ENCODE measurements at places on chromosomes 16 and 17. TPM values are rescaled to one million over a fixed set of nuclear protein-coding genes. Genes with fewer than 3 reads are reported as not detected.

GRCh38 chr17:48733632-48734328 lies 5.2 kb upstream of the HOXB13 start:
- peaks cover 3% of the 10 kb centered on the region for H3K36me3 ChIP-seq
- peak overlapping the region; percentile 52 for H3K4me3 ChIP-seq

DNA sequence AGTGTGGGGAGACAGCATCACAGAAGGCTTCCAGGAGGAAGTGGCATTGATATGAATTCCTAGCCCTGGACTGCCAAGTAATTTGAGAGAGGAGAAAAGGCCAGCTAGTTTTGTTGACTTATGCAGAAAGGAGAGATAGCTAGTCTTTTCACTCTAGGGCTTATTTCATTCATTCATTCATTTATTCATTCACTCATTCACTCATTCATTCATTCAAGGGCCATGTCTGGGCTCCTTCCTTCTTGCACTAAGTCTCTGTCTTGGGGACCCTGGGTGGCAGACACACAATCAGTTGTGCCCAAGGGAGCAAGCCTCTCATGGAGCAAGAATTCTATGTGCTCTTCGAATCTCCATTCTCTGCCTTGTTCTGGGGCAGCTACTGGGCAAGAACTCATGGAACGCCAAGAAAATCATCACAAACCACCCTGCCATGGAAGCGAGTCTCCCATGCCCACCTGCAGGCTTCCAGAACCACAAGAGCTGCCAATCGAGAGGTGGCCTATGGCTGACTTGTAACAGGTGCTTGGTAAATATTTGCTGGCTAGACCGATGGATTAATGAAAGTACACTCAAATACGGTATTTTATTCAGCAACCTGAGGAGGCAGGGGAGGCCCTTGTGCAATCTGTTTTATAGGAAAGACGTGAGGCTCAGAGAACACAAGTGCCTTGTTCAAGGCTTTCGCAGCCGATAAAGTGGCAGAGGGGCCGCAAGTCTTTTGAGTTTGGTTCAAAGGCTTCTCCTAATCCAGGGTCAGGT lies 223.6 kb downstream of the XYLT1 start:
- H3K36me3 ChIP-seq = no peaks in the 10 kb centered on the region
- no peaks in the 10 kb centered on the region for H3K27me3 ChIP-seq
- DNase-seq = no peak
- no peak overlapping the region for H3K4me3 ChIP-seq
- no peaks in the 10 kb centered on the region for H3K4me1 ChIP-seq

- H3K4me3 ChIP-seq = no peak overlapping the region
- no peak for DNase-seq
- H3K4me1 ChIP-seq = no peaks in the 10 kb centered on the region
- no peaks in the 10 kb centered on the region for H3K36me3 ChIP-seq
Observed at GRCh38 chr16:86142801-86143236, 243.9 kb downstream of the IRF8 start.

DNA sequence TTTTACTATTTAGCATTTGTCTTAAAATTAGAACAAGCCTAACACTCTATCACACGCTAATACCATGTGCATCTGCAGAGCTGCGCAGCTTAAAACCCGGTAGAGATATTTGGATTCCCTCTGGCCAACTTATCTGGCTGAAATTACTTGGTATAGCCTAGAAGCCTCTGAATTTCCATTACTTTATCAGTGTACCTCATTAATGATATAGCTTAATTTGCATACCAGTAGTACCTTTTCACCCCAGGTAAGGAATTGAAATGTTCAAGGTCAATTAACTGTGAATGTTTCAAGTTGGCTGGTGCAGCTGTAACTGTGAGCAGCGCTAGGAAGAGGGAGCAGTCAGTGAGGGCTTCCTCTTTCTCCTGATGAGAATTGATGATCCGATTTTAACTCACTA lies 74.2 kb downstream of the CNTNAP4 start:
- no peaks in the 10 kb centered on the region for H3K36me3 ChIP-seq
- no peaks in the 10 kb centered on the region for H3K27me3 ChIP-seq
- no peak for DNase-seq
- H3K27ac ChIP-seq = no peak overlapping the region
- H3K4me1 ChIP-seq = no peaks in the 10 kb centered on the region
- no peak overlapping the region for H3K4me3 ChIP-seq

- no peaks in the 10 kb centered on the region for H3K27me3 ChIP-seq
- H3K36me3 ChIP-seq = no peaks in the 10 kb centered on the region
- no peaks in the 10 kb centered on the region for H3K4me1 ChIP-seq
- no peak overlapping the region for H3K27ac ChIP-seq
- H3K4me3 ChIP-seq = no peak overlapping the region
Observed at GRCh38 chr16:50673496-50674275, 7.4 kb downstream of the SNX20 start.

DNA sequence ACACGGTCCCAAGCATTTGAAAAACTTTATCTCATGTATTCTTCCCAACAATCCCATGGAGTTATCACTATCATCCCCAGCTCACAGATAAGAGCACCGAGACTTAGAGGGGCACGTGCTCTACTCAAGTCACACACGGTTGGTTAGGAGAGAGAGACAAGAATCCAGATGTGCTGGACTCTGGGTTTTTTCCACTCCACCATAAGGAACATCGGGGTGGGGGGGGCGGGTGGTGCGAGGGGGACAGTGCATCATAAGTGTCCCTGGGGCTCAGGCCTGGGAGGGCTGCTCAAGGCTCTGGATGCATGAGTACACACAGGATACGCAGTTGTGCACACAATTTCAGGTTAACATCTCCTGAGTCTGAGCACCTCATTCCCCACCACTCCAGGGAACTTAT lies 7.4 kb downstream of the CDC42EP4 start:
- H3K27ac ChIP-seq = peak overlapping the region; percentile 99
- peaks cover 73% of the 10 kb centered on the region for H3K4me1 ChIP-seq
- DNase-seq = no peak
- H3K27me3 ChIP-seq = no peaks in the 10 kb centered on the region

DNA sequence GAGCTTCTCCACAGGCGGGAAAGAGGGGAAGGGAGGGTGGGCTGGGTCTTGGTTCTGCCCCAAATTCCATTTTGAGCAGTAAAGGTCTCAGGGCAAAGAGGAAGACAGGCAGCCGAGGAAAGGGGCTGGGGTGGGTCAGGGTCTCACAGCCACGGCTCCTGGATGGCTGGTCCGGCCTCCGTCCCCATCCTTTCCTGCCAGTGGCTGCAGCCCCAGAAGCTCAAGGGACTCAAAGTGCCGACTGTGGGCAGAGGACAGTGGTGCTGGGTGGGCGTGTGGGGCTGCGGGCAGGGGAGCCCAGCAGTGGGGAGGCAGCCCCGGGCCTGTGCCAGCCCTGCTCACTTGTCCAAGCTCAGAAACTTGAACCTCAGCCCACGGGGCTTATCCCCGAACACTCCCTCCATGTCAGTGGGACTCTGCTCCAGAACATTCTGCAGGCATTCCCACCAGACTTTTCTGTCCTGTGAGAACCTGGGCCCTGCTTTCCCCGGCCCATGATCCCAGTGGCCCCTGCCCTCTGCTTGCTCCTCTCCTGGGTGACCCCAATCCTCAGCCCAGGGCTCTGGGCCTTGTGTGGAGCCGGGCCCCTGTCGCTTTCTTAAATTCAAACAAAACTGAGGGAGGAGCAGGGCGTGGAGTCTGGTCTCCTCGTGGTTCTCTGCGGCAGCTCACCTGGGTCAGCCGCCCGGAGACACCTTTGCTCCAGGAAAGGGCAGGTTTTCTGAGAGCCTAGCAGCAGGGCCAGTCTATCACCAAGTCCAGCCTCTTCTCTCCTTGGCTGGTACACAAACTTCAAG lies 117.8 kb upstream of the METRNL start:
- no peaks in the 10 kb centered on the region for H3K27me3 ChIP-seq
- no peak overlapping the region for H3K27ac ChIP-seq
- H3K4me1 ChIP-seq = peaks cover 7% of the 10 kb centered on the region
- DNase-seq = no peak

DNA sequence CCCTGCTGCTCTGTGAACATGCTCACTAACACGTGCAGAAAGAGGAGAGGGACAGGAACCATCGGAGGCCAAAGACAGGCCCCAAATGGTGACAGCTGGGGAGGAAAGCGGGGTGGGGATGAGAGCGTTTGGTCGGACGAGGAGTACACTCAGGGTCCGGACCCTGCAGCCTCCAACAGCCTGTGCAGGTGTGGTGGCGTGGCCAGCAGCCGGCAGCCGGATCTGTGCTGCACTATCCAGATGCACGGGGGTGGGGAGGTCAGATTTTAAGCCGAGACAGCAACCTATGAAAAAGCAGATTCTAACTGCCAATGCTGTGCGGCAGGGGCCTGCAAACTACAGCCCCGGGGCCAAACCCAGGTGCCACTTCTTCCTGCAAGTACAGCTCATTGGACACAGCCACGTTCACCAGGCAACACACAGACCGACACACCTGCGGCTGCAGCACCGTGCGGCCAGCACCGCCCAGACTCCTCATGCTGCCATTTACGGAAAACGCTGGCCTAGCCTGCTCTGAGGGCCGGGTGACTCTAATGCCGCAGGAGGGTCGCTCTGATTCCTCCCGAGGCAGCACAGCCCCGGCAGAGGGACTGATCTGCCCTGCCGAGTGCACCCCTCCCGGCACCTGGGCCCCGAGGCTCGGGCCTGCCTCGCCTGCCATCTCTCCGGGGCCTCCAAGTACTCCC lies 21.2 kb downstream of the SLC16A3 start:
- peaks cover 22% of the 10 kb centered on the region for H3K4me1 ChIP-seq
- H3K27me3 ChIP-seq = no peaks in the 10 kb centered on the region
- H3K36me3 ChIP-seq = peaks cover 48% of the 10 kb centered on the region
- no peak overlapping the region for H3K27ac ChIP-seq

- no peak for DNase-seq
- no peak overlapping the region for H3K4me3 ChIP-seq
- no peak overlapping the region for H3K27ac ChIP-seq
- H3K36me3 ChIP-seq = no peaks in the 10 kb centered on the region
Observed at GRCh38 chr16:12559714-12560113, 244.0 kb downstream of the CPPED1 start.

DNA sequence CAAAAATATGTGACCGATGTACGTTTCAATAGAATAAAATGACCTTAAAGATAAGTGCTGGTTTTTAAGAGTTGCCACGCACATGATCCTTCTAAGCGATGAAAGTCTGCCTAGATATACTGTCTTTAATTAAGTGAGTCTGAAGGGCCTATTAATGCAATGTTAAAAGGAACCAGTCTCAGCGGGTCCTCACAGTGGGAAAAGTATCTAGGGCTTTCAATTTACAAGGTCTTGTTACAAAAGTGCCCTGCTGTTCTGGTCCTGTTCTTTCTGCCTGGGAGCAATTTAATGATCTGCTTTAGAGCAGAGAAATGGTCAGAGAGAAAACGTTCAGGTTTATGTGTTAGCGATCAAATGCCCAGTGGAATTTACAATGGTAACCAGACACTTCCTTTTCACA lies 864.0 kb downstream of the KCNJ2 start:
- H3K36me3 ChIP-seq = no peaks in the 10 kb centered on the region
- no peak overlapping the region for H3K27ac ChIP-seq
- no peak for DNase-seq
- no peaks in the 10 kb centered on the region for H3K4me1 ChIP-seq
- no peaks in the 10 kb centered on the region for H3K27me3 ChIP-seq

- peaks cover 10% of the 10 kb centered on the region for H3K4me1 ChIP-seq
- H3K27ac ChIP-seq = peak within 1 kb of the TSS; percentile 68
- peaks cover 2% of the 10 kb centered on the region for H3K36me3 ChIP-seq
- no peak for DNase-seq
- H3K4me3 ChIP-seq = peak within 1 kb of the TSS; percentile 48
Observed at GRCh38 chr16:3065069-3065741, at the start of gene IL32. IL32 (plus strand) TSS chr16:3065640; CDS start chr16:3065812, 172 bp downstream.

Gene RHBDF1
- 57.6 TPM for total RNA-seq

Gene MRTFB
- total RNA-seq = 31.4 TPM

Gene SECTM1
- total RNA-seq = 24.1 TPM

Gene RRAD
- 0.89 TPM for total RNA-seq

Gene STXBP4
- total RNA-seq = 20.8 TPM

Gene ZDHHC1
- 15.4 TPM for total RNA-seq

All from osteocyte (in vitro differentiated cells).